IMR-90 (cell line): ENCODE measurements at places on chromosomes 12 and 14. TPM values are rescaled to one million over a fixed set of nuclear protein-coding genes. Genes with fewer than 3 reads are reported as not detected.

Gene NKX2-8
- total RNA-seq = not detected in 2 replicates

Gene MYH6
- not detected in 2 replicates for total RNA-seq

Gene AQP5
- not detected in 2 replicates for total RNA-seq

Gene PDE6H
- total RNA-seq = not detected in 2 replicates

Gene VRTN
- not detected in 2 replicates for total RNA-seq

Gene FBXO33
- 10.0 and 16.1 TPM in 2 replicates for total RNA-seq

Gene GDF3
- total RNA-seq = not detected in 2 replicates

Gene RFX4
- not detected in 2 replicates for total RNA-seq

Gene MYRFL
- not detected in 2 replicates for total RNA-seq

Gene KRT78
- not detected in 2 replicates for total RNA-seq

Gene PAH
- total RNA-seq = not detected in 2 replicates

Gene SLCO1C1
- total RNA-seq = not detected in 2 replicates

Gene SOX5
- 11.9 and 13.1 TPM in 2 replicates for total RNA-seq

Gene OTX2
- not detected in 2 replicates for total RNA-seq

Gene SMIM41
- total RNA-seq = not detected in 2 replicates

Gene BEST3
- total RNA-seq = under 0.01 TPM in 2 replicates

Gene DERA
- total RNA-seq = 58.6 and 59.7 TPM in 2 replicates

Gene TAS2R50
- total RNA-seq = 2.3 and 4.4 TPM in 2 replicates

Gene GLIPR1L1
- total RNA-seq = not detected in 2 replicates

Gene CACNA1C
- total RNA-seq = 1.6 and 1.9 TPM in 2 replicates

Gene ASB2
- total RNA-seq = 0.54 and 0.83 TPM in 2 replicates

Gene SNRPF
- total RNA-seq = 5.0 and 16.1 TPM in 2 replicates

Gene PUS7L
- 44.8 and 58.6 TPM in 2 replicates for total RNA-seq

Gene B4GALNT1
- total RNA-seq = 0.18 and 0.28 TPM in 2 replicates

Gene CRADD
- 12.2 and 14.0 TPM in 2 replicates for total RNA-seq

Gene KRT82
- not detected in 2 replicates for total RNA-seq

Gene GRIP1
- total RNA-seq = under 0.01 TPM in 2 replicates

Gene CD27
- total RNA-seq = not detected in 2 replicates

Gene STON2
- not detected in 2 replicates for total RNA-seq

Gene AMN
- under 0.01 TPM in 1 of 2 replicates, not detected in the other for total RNA-seq

Gene MYL2
- total RNA-seq = not detected in 2 replicates

Gene SLCO1B3
- not detected in 2 replicates for total RNA-seq

Gene KRT6C
- total RNA-seq = not detected in 2 replicates

Gene GPR84
- total RNA-seq = not detected in 2 replicates

Gene ERG28
- total RNA-seq = 0.90 and 1.9 TPM in 2 replicates

Gene GPR132
- under 0.01 TPM in 2 replicates for total RNA-seq

Gene PSMD9
- 142 and 156 TPM in 2 replicates for total RNA-seq

Gene TAS2R46
- total RNA-seq = 3.3 and 4.7 TPM in 2 replicates

Gene FBXW8
- 23.6 and 25.8 TPM in 2 replicates for total RNA-seq

Gene VDR
- total RNA-seq = 3.9 and 5.4 TPM in 2 replicates

Gene BICD1
- total RNA-seq = 17.2 and 25.0 TPM in 2 replicates

Gene HCAR3
- not detected in 2 replicates for total RNA-seq

Gene APOF
- total RNA-seq = not detected in 2 replicates

Gene KRT80
- 0.54 and 0.56 TPM in 2 replicates for total RNA-seq

Gene C3AR1
- 0.28 and 0.36 TPM in 2 replicates for total RNA-seq

Gene KRT71
- total RNA-seq = not detected in 2 replicates

Gene IAPP
- not detected in 2 replicates for total RNA-seq

Gene CEBPE
- not detected in 2 replicates for total RNA-seq

Gene SP1
- 45.0 and 53.6 TPM in 2 replicates for total RNA-seq

Gene TMBIM4
- 59.3 and 89.7 TPM in 2 replicates for total RNA-seq

Gene ACVRL1
- 5.8 and 7.5 TPM in 2 replicates for total RNA-seq
